ENCODE measurements at places on chromosomes 3 and 15. TPM values are rescaled to one million over a fixed set of nuclear protein-coding genes. Genes with fewer than 3 reads are reported as not detected.

- peak; percentile 64 for DNase-seq
These were observed 8.8 kb downstream of the PDCD6IP start for GRCh38 chr3:33807191-33807590.

DNA sequence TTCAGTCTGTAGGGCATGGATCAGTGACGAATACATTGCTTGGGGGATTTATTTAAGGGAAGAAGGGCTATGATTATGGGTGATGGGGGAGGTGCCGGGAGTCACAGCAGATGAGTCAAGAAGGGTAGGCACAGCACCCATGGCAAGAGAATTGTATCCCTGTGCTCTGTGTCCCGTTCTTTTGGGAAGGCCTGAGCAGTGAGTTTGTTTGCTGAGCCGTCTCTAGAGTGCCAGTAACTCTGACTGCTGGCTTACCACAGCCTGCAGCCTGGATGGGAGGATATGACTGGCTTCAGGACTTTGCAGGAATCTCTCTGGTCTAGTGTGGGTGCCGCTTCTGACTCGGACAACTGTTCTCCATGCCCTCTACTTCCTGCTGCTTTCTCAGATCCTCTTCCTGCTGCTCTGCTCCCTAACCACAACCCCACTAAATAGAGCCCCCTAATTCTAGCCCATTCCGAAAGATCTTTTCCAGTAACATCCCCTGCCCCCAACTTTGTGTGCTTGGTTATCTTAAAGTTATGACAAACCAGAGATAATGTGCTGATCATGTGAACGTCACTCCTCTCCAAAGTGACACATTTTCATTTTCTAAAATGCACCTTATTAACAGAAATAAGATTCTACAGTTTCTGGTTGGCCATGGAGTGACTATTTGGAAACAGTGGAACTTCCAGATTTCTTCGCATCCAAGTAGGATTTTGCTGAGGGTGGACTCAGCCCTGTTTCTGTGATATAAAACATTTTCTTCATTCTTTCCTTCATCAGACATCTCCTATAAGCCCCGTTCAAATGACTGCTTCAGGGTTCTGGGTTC lies 239.0 kb downstream of the SLCO3A1 start:
- no peak for DNase-seq

- DNase-seq = peak; percentile 34
These were observed 7.5 kb downstream of the GNB5 start for GRCh38 chr15:52183562-52184173.

SAXO2 gene
- polyA plus RNA-seq = 2.7 TPM

DNA sequence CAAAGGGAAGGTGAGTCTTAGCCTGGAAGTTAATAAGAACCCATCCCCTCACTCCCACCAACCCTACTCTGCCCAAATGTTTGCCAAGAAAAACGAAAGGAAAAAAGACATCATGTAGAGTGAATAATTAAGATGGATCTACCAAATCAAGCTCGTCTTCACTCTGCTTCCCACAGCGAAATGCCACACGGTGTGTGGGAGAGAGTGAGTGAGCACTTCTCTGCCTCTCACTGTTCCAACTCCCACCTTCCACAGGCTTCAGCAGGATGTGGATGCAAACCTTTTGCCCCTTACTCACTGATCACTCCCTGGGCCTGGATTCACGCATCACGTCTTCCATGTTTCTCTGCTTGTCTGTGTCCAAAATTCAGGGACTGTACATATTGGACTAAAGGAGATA lies 85.4 kb downstream of the WDR76 start:
- DNase-seq = no peak

CCDC54 gene
- not detected for polyA plus RNA-seq

DNA sequence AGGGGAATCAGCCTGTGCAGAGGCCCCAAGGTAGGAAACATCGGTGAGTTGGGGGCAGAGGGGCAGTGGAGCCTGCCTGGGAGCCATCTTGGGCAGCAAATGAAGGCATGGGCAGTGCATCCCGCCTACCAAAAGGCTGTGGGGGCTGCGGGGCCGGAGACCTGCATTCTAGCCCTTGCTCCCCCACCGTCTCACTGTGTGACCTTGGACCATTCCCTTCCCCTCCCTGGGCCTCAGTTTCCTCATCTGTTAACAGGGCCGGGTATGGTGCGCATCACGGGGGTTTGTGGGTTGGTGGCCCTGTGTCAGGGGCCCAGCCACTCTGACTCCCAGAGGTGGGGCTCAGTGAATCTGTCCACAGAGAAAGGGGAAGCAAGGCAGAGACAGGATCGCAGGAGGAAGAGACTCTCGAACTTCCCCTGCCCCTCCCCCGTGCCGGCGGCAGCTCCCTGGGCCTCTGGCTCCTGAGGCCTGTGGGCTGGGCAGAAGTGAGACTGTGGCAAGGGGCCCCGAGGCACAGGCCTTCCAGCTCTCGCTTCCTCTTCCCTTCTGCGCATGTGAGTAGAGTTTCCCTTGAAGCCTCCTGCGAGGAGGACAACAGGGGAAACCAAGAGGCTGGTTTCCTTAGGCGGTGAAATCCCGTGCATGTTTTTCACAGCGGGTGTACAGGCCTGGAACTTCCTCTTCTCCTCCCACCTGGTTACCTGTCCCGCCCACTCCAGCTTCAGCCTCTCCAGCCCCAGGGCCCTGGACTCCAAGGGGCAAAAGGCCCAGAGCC lies 42.9 kb downstream of the IDH2 start:
- peak; percentile 73 for DNase-seq

DNA sequence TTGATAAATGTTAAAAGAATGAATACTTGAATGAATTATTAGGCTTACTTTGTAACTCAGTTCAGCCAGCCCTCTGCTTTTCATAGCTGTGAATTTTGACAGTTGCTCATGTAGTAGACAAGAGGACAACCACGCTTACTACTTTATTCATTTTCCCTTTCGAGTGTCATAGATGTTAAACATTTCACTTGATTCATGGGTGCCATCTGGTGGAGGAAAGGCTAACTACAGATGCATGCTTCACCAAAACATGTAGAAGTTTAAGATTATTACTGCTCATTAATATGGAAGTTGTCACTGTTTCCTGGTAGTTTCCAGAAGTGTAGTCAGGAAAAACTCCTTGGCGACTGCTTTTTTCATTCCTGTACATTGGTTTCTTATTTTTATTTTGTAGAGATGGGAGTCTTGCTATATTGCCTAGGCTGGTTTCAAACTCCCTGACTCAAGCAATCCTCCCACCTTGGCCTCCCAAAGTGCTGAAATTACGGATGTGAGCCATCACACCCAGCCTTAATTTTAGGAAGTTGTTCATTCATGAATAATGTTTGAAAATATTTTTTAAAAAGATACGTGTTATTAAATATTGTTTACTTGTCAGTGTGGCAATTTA lies 163.2 kb downstream of the B3GALNT1 start:
- peak; percentile 78 for DNase-seq

DNA sequence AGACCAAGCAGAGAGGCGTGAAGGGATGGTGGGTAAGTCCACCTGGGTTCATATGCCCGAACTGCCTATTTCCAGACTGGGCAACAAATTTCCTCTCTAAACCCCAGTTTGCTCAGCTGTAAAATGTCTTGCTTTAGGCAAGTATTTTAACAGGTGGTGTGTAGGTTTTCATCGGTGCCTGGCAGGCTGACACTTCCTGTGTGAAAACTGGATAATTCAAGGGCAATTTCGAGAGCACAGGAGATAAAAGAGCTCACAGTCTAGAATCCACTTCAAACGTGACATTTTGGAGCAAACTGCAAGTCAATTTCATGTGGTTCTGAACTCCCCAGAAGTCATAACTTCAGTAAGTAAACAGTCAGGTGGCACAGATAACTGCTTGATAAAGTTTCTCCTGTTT lies 112.2 kb downstream of the OXNAD1 start:
- DNase-seq = no peak

COL6A5 gene
- 1.7 TPM for polyA plus RNA-seq
